IMR-90 (cell line): ENCODE measurements at places on chromosomes 11 and 22.
A peak's percentile ranks its signal among the peaks of the same experiment; 100 is the strongest.

DNA sequence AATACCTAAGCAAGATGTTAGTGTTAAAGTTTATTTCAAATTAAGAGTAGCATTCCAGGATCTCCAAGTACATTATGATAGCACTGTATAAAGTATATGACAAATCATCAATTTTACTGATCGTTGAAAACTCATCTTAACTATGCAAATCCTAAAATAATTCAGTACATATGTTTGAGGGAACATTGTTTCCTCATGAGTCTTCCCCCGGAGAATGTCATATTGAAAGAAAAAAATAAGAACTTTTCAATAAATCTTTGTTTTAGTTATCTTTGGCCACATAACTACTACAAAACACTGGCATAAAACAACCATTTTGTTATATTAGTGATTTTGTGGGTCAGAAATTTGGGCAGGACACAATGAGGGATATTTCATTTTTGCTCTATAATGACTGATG lies 135.4 kb downstream of the METTL15 start:
- DNase-seq, result peak; percentile 14

GRCh38 chr11:119117004-119117706 lies 4.2 kb upstream of the HINFP start:
- DNase-seq, result no peak

DNA sequence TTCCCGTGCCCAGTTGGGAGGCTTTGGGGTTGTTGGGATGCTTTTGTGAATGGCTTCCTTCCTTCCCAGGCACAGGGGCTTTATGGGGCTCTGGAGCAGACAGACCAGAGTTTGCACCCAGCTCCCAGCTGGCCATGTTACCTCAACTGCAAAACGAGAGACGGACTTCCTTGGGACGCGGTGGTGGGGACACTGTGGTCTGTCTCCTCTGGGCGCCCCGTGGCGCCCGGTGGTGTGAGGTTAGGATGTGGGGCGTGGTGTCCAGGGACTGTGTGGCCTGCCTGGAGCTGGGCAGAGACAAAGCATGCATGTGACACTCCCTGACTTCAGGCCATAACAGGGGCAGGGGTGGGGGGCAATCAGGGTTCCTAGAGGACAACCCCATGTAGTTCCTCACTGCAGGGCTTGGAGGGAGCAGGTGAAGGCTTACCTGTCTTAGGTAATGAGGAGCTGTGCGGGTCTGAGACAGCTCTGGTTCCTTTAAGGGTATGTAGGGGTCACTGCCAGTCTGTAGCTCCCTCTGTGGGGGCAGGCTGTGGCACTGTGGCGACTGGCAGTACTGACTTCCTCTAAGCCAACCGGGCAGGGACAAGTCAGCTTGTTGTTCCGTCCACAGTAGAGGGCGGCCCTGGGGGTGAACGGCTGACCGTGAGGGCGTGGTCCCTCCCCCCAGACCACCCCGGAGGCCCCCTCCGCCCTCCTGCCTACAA lies 14.4 kb downstream of the KCNQ1 start:
- DNase-seq, result no peak

GRCh38 chr11:79546351-79546750 lies 105.5 kb upstream of the TENM4 start:
- no peak for DNase-seq

GRCh38 chr22:28442264-28442710 lies 237.4 kb downstream of the TTC28 start:
- DNase-seq, result peak; percentile 69

DNA sequence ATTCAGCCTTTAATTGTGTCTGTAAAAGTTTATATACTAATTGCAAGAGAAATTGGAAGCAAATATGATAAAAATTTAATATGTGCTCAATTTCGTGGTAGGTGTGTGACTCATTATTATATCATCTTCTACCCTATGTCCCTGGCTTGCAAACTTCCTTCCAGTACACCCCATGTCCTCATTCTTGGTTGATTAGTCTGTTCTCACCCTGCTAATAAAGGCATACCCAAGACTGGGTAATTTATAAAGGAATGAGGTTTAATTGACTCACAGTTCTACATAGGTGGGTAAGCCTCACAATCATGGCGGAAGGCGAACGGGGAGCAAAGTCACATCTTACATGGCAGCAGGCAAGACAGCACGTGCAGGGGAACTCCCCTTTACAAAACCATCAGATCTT lies 11.9 kb downstream of the MRGPRX3 start:
- peak; percentile 7 for DNase-seq

GRCh38 chr22:30249049-30250038 lies 2.8 kb upstream of the LIF start:
- no peak for DNase-seq

GRCh38 chr22:46592390-46592872 lies 27.8 kb upstream of the GRAMD4 start:
- peak; percentile 71 for DNase-seq

GRCh38 chr22:43005106-43005505 lies 9.8 kb downstream of the PACSIN2 start:
- DNase-seq, result no peak

DNA sequence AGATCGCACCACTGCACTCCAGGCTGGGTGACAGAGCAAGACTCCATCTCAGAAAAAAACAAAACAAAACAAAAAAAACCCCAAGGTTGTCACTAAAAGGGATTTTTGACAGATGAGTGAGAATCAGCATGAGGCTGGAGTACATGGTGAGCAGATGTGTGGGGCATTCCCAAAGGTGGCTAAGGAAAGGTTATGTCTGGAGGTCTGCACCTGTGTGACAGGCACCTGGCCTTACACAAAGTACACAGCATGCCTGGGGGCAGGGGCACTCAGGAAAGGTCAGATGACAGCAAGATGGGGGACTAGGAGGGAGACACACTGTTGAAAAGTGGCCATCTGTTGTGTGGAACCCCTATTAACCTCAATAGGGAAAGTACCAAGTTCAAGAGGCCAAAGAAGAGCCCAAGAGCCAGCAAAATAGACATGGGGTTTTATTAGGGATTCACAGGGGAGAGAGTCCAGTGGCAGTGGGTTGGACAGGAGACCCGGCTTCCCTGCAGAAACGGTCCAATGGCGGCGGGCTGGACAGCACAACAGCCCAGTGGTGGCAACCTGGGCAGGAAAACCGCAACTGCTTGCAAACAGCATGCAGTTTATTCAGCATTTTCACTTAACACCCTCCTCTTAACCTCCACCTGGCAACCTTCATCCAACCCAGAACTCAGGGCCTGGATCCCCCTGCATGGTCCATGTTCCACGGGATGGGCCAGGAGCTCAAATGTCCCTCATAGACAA lies 101.1 kb downstream of the MICAL2 start:
- DNase-seq, result no peak

GRCh38 chr11:102763440-102763839 lies 17.0 kb downstream of the MMP10 start:
- DNase-seq, result peak; percentile 28

DNA sequence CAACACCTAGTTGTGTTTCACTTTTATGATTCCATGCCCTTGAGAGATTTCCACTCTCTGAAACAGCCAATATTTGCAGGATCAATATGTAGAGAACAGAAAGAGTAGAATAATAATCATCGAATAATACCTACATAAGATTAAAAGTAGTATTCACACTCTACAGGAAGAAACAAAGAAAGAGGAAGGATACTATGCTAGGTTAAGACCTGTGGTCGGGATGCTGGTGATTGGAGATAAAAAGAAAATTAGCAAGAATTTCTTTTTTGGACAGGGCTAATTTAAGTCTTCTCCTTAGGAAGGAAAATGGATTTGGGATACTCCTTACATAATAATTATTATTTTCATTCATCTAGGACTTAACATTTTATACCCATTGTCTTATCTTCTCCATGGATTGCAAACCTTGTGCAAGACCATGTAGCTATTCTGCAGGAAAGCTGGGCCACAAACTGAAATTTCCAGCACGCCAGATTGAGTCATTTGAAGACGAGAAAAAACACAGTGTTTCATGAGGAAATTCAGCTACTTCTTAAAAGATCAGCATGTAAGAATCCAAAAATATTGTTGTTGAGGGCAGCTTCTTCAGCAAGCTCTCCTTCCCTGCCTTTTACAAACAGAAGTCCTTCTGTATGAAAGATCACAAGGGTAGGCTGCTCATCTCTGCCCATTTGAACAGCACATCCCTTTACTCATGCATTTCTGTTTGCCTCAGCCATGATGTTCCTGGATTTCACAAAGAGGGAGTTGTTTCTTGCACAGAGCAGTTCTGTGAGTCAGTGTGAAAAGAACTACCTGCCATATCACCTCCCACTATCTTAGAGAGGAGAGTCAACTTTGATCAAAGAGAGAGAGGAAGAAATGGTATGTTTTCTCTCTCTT lies 90.7 kb downstream of the FAM76B start:
- DNase-seq, result peak; percentile 39

GRCh38 chr11:65851811-65852507 lies 6.0 kb downstream of the CFL1 start:
- DNase-seq, result no peak

DNA sequence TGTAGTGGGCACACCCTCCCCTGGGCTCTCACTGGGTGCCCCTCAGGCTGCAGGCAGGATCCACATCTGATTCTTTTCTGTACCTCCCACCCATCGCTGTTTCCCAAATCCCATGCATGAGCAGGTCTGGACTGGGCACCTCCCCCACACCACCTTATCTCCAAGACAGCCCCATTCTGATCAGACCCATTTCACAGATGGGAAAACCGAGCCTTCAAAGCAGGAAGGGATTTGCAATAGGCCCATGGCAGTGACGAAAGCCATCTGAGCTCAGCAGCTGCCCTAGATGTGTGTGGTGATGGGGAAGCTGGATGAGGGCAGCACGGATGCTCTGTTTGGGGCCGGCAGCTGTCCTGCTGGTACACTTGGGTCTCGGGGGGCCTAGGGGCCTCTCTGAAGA lies 41.4 kb downstream of the WNT7B start:
- no peak for DNase-seq

GRCh38 chr22:38566726-38567504 lies 3.1 kb downstream of the DMC1 start:
- DNase-seq, result no peak

DNA sequence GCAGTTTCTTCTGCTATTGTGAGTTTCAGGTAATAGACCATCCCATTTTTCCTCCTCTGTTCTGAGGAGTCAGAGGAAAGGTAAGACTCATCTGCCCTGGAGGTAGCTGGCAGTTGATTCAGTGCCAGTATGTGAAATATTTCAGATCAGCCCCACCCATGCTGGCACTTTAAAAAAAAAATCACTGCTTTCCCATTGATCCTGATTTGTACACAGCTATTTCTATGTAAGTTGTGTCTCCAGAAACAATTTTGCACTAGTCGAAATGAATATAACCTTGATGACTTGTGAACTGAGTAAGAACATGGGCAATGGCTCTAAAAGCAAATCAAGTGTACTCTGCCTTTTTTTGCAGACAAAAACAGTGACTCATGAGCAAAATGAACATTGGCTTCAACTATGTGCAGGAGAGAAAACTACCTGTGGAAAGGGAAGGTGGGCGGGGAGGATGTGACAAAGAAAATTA lies 82.0 kb upstream of the OR5AK2 start:
- no peak for DNase-seq

- DNase-seq, result no peak
Measured at GRCh38 chr11:13108416-13108815, 99.3 kb downstream of the RASSF10 start.

- DNase-seq, result no peak
Measured at GRCh38 chr11:110422306-110422905, 7.3 kb upstream of the FDX1 start.

DNA sequence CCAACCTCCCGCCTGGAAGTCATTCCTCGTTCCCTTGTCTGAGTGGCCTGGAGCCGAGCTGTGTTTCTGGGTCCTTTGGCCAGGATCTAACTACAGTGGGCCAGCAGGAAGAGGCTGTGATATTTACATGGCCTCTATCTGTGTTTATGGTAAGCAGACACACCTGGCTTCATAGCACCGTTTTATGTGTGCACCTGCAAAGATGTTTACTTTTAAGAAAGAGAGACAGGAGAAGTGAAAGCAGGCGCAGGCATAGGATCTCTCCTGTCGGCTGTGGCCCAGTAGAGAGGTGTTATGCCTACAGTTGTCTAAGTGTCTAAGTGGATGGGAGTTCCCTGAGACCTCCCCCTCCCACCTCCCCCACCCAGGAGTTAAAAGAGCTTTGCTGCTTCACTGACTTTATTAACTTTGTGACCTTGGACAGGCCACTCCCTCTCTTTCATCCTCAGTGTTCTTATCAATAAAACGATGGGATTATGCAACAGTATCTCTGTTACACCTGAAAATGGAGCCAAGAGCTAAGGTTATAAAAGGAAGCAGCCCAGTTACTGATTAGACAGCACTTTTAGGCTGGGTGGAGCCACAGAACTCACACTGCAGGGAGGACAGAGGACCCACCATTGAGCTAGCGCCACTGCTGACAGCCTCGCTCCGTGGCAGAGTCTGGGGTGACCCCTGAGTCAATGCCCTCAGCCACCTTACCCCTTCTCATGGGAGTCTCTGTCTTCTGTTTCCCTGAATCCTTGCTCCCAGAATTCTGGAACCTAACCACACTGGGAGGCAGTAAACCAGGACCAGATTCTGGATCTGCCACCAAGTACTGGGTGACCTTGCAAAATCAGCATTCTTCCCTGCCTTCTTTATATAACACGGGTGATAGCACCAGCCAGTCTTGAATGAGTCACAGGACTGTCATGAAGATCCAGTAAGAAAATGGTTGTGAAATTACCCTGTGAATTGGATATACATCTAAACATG lies 22.0 kb downstream of the ST14 start:
- DNase-seq, result peak; percentile 83

DNA sequence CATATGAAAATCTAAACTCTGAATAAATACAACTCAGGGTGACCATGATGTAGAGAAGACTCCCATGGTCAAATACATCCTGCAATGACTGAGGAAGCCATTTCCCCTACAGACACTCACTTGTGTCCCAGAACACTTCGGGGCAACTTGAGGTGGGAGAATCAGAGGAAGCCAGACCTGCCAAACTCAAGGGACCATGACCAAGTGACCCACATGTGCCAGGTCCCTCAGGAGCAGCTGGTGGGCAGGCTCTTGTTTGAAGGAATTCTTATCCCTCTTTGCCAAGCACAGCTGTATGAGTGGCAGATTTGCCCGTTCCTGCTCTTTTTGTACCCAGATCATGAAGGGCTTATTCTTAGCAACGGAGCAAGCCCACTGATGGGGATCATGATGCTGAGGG lies 17.8 kb downstream of the SPATA19 start:
- DNase-seq, result no peak

GRCh38 chr11:4511282-4512245 lies 29.1 kb downstream of the OR52K1 start:
- no peak for DNase-seq

DNA sequence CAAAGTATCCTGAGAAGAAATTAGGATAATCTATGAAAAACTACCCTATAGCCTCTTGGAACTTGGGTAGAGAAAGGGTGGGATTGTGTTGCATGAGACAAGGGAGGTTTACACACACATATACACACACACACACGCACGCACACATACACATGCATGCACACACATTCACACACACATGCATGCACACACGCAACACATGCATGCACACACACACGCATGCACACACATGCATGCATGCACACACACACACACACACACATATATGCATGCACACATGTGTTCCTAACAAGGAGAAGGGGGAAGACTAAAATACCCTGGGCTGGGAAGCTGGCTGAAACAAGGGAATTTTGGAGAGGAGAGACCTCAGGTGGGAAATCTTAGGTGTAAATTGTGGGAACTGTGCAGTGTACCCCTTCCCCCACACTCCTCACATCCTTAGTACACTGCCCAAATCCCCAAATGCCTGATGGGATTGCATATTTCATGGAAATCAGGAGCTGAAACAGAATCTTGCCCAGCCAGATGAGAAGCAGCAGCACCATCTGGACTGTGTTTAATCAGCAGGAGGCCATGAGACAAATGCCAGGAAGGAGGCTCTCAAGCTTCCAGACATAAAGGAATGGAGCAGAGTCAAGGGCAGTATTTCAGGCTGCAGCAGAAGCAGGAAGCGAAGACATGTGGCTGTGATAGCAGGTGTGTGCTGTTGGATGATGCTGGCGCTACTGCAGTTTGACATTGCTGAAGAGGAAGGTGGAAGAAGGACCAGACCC lies 14.6 kb upstream of the POLD3 start:
- peak; percentile 18 for DNase-seq
